ENCODE measurements at places on chromosomes 6 and 20.

DNA sequence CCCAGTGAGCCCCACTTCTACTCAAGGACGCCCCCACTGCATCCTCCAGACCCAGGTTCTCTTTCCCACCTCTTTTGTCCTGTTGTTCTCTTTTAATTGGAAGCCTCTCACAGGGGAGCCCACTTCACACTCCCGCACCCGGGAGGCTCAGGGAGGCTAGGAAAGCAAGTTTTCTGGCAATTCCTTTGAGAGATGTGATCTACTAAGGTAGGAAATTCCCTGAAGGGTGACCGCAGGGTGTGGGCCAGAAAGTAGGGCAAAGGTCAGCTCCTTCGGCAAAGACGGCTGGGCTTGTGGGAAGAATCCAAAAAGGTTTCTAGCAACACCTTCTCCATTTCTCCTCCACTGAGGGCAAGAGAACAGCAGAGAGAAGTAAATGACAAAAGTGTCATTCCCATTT, 98.1 kb upstream of the PTPN1 start:
- no peak for DNase-seq

GRCh38 chr20:60172346-60172984, 214.2 kb downstream of the CDH26 start:
- no peak for DNase-seq

DNA sequence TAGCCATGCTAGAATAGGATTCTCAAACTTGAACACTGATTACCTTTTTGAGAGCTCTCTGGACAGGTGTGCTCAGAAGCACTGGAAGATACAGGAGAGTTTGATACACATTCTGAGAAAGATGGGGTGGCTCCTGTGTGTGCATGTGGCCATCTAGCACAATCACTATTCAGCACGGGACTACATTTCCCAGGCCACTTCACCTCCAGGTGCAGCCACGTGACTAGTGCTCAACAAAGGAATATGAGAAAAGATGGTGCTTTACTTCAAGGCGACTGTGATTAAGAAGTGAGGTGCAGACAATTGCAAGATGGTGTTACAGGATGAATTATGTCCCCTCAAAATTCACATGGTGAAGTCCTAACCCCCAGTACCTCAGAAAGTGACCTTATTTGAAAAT, 103.8 kb downstream of the BACH2 start:
- DNase-seq = no peak

DNA sequence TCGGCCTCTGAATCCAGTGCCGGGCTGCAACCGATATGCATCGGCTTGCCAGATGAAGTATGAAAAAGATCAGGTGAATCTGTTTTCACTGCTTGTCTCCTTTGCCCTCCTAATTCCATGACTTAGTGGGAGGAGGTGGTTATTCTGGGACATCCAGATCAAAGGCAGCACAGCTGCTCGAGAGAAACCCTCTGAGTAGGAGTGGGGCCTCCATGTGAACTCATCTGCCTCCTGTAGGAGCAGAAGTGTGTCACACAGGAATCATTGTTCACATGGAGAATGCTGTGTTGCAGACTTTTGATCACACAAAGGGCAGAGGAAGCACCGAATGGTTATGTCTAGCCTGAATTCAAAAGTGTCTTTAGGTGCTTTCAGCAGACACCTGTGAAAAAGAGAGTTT, 73.1 kb upstream of the SLC22A1 start:
- no peak for DNase-seq

DNA sequence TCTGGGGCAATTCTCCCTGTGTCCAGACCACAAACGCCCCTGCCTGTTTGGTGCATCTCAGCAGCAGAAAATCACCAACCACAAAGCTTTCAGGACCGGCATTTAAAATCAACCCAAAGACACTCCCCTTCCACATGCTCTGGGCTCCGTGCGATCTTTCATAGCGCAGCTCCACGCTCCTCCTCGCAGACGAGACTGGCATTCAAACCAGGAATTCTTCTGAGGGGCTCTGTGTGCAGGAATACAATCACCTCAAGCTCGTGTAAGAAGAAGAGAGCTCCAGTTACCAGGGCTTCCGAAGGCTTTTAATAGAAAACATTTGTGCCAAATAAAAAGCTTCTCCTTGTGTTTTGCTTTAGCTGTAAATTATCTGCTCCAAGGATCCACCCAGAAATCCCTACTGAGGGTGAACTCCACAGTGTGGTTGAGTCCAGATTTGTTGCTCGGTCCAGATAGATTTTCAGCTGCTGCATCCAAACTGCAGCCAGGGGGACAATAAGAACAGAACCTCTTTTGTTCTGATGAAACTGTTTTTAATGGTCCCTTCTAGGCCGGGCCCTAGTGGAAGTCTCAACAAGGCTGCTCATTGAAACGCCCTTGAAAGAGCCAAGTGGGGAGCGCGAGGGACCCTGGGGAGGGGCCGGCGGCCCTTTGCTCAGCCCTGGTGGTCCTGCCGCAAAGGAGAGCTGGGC, 16.4 kb upstream of the BMP7 start:
- DNase-seq = no peak

GRCh38 chr6:113143206-113143605, 713.9 kb upstream of the MARCKS start:
- no peak for DNase-seq

GRCh38 chr6:37102299-37103168, 67.4 kb upstream of the PIM1 start:
- peak; percentile 70 for DNase-seq

DNA sequence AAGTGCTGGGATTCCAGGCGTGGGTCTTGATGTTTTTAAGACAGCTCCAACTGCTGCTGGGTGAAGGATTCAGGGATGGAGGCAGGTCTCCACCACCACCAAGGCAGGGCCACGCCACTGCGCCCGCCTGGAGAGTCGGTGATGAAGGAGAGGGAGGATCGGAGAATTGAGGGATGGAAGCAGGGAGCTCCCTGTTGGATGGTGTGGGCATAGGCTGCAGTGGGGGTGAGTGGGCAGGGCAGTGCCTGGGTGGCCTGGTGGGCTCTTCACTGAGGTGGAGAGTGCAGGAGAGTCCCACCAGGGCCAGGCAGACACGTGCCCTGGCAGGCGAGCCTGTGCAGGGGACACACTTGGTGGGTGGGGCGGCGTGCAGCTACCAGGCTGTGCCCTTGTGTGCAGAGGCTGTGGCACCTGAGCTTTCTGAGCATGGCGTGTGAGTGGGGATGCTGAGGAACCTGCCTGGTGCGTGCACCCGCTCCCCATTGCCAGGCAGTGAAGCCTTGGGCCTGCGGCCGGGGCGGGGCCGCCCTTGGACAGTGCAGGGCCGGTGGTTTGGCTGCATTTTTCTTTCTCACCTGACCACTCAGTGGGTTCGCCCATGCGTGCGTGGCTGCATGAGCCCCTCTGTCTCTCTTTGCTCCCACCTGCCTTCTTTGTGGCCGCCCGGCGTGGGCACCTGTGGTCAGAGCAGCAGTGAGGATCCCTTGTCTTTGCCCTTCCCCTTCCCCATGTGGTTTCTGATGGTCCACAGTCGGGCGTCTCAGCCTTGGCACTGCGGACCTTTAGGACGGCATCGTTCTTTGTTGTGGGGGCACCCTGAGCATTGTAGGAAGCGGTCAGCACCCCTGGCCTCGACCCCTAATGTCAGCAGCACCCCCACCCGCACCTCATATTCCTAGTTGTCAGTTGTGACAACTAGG, 11.3 kb downstream of the RBM38 start:
- DNase-seq = no peak

GRCh38 chr6:44561832-44562665, 174.5 kb downstream of the CDC5L start:
- DNase-seq = no peak

DNA sequence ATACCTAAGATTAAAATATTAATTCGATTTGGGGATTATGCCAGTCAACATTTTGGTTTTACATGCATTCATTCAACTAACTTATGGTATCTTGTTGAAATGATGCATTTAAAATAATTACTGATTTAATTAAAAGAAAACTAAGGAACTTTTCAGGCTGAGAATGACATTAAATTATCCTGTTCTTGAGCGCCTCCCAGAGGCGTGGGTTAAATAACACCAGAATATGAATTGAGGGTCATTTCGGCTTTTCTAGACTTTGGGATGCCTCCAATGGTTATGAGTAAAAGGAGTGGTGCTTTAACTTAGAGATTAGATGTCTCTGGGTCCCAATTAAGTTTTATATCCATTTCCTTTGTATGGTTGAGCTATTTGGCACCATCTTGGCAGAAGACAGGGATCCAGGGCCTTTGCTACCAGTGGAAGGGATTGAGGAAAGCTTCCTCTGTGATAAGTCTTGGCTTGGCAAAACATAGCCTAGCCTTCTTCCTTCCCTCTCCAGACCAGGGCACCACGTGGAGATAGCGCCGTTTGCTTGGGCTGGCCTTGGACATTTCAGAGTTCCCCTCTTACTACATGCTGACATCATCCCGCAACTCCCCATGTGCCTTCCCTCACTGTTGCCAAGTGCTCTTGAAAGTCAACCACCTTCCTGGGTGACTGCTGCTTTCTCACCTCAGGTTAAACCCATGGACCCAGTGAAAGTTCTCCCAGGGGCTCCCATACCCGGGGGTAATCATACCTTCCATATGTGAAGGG, 28.7 kb downstream of the GNAS start:
- no peak for DNase-seq

DNA sequence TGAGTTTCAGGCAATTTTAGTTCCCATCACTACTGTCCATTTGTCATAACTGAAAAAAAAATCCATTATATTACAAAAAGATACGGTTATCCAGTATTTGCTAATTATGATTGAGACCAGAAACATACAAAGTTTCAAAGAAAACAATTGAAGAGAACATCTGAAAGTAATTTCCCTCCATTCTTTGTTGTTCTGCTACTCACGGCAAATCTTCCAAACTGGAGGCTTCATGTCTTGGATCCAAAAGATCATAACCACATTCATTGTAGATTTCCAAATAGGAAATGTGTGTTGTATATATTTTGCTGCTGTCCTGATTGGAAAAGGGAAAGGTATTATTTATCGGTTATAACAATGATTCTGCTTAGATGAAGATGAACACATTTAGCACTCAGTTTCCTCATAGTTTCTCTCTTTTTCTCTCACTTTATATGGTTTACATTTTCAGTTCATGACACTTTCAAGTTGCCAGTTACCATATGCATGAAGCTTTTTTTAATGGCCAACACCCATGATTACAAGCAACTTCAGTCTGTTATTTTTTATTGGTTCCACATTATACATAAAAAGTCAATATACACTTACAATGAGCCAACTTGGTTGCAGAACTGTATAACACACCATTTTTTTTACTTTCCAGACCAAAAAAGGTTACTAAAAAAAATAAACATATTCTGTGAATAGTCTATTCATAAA, 90.4 kb downstream of the KIF6 start:
- DNase-seq = no peak

GRCh38 chr6:89530982-89531381, 98.0 kb downstream of the ANKRD6 start:
- DNase-seq = no peak

DNA sequence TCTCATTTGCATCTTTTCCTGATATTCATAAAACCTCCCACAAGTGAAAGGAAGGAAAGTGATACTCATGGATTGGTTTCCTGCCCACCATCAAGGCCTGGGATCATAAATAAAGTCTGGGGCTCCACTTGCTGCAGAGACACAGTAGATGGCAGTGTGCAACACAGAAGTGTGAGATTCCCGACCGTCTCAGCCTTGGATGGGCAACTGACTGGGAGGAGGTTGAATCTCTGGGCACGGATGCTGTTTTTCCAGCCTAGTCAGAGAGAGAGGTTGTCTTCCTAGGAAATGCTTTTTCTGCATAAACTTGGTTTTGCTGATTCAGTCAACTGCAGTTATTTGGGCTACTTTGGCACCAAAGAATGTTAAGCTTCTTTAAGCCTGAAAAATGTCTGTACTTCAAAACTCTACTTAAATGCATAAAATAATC, 9.9 kb upstream of the RFPL4B start:
- DNase-seq = no peak

DNA sequence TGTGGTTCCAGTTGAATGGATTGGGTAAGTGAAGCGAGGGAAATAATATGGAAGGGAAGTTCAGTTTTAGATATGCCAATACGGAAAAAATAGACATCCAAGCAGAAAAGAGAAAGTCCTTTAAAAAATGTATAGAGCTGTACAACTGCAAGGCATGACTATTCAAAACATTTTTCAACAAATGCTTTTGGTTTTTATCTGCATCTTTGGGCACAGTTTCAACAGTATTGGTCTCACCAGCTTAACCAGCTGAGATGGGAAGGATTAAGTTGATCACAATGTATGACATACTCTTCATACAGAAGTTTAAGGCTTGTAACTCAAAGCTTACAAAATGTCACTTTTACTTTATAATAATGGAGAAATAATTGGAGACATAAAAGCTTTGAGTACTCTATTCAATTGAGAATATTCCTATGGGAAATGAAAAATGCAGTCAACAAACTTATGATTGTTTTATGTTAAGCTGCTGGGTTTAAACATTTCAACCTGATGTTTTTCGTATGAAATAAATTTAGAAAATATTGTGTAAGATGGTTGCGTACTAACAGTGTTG, 16.3 kb upstream of the UTRN start:
- no peak for DNase-seq

DNA sequence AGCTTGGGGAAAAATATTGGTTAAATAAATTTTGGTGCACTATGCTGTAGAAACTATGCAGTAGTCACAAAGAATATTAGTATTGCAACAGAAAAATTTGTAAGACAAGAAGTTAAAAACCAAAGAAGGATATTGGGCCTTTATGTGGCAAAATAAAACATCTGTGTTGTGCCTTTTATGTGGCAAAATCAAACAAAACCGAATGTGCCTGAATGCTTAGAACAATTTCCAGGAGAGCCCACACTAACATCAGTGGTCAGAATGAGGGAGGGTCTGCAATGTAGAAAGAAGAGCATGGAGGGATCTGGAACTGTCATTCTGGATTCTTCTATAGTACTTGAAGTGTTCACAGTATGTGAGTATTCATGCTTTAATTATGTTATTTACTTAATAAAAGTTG, 75.2 kb downstream of the L3MBTL3 start:
- DNase-seq = no peak

DNA sequence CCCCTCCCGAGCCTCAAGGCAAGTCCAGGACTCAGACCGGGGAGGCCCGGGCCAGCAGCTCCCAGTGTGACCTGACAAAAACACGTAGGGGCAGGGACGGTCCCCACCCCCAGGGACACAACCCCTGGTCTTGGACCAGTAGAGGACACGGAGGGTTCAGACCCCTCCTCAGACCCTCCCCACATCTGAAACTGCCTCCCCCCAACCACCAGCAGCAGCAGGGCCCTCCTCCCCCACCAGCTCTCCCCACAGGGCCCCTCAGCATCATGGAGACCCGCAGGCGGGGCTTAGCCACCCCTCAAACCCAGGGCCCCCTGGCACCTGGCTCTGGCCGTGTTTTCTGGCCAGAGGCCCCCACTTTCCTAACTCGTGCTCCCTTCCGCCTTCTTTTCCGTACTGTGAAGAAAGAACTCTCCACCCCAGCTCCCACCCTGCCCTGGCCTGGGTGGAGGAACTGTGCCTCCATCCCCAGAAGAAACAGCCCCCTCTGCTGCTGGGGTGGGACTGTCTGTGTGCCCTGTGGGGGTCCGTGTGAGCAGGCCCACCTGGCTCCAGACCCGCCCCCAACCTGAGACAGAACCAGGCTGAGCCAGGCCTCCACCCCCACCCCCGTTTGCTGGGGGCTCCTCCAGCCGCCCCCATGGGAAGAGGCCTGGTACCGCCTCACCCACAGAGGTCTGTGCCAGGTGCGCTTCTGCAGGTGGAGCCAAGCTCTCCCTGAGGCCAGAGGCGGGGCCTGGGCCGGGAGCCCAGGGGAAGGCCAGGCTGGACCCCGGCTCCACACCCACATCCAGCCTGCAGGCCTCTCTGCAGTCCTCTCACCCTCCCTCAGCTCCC, 39.0 kb upstream of the MDFI start:
- DNase-seq = no peak
